DMS53 (cell line): ENCODE measurements at places on chromosomes 13 and 19.

- DNase-seq = no peak
Measured at GRCh38 chr19:16379521-16380313, 55.1 kb downstream of the KLF2 start.

- DNase-seq = no peak
Measured at GRCh38 chr19:31944326-31944725, 401.1 kb upstream of the ZNF507 start.

GRCh38 chr19:46066471-46066870 is 25.7 kb upstream of the IGFL4 start:
- DNase-seq = no peak

DNA sequence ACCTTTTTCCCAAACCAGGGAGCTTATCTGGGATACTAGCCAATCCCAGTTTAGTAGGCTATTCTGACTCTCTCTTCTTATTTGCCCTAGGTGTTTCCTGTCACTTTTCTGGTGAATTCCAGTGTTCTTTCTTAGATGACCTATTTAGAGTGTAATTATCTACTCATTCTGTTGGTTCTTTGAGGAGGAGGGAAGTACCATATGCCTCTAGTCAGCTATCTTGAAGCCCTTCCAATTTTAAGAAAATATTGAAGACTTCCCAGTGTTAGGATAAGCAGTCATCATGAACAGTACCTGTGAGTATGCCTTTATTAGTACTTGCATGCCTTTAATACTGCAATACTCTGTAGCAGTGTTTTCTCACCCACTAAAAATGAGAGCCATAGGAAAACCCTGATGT is 724.3 kb upstream of the SLITRK1 start:
- no peak for DNase-seq

- peak; percentile 51 for DNase-seq
Measured at GRCh38 chr19:33096005-33096404, 15.0 kb downstream of the GPATCH1 start.

DNA sequence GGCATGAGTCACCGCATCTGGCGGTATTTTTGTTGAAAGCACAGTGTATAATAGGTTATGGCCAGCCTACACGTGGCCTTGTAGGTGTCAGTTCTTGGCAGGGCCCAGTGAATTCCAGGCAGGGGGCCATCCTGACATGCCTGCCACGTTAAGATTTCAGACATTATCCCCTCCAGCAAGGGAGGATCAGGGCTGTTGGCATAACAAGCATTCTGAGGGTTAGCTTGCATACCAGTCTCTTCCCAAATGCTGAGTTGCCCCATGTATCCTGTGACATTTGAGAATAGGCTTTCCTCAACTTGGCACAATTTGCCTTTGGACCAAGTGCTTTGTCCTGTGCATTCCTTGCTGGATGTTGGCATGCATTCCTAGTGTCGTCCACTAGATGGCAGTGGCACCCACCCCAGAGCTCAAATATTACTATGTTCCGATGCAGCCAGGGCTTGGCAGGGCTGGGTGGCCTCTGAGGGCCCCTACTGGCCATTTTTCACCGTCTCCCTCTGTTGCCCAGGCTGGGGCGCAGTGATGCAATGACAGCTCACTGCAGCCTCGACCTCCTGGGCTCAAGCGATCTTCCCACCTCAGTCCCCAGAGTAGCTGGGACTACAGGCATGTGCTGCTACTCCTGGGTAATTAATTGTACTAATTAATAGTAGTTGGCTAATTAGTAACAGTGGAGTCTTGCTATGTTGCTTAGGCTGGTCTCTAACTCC is 31.2 kb downstream of the NLRP12 start:
- DNase-seq = peak; percentile 85

DNA sequence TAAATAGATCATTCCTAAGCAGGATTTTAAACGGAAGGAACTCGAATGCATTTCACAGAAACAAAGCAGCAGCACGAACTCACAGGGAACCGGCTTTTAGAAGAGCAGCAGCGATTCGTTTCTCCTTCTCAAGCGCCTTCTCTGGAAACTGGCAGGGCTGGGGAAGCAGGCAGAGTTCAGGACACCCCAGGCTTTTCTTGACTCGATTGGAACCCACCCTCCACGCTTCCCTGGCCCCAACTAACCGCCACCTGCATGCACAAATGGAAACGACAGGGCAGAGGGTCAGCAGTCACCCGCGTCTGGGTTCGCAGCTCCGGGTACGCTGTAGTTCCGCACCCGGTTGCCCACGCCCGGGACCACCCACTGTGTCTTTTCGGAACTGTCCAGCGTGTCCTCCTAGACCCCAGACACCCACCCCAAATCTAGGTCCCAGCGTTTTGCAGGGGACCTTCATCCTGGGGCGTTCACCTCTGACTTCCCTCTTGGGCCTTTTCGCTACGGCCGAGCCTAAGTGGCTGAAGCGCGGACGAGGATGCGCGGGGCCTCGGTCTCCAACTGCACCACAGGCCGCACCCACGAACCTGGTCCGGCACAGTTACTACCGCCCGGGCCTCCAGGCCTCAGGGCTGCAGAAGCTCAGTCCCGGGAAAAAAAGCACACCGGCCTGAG is 500 bp downstream of the ZFP30 start:
- DNase-seq = peak; percentile 90

- DNase-seq = no peak
Measured at GRCh38 chr13:31919971-31920726, 111.4 kb upstream of the FRY start.

DNA sequence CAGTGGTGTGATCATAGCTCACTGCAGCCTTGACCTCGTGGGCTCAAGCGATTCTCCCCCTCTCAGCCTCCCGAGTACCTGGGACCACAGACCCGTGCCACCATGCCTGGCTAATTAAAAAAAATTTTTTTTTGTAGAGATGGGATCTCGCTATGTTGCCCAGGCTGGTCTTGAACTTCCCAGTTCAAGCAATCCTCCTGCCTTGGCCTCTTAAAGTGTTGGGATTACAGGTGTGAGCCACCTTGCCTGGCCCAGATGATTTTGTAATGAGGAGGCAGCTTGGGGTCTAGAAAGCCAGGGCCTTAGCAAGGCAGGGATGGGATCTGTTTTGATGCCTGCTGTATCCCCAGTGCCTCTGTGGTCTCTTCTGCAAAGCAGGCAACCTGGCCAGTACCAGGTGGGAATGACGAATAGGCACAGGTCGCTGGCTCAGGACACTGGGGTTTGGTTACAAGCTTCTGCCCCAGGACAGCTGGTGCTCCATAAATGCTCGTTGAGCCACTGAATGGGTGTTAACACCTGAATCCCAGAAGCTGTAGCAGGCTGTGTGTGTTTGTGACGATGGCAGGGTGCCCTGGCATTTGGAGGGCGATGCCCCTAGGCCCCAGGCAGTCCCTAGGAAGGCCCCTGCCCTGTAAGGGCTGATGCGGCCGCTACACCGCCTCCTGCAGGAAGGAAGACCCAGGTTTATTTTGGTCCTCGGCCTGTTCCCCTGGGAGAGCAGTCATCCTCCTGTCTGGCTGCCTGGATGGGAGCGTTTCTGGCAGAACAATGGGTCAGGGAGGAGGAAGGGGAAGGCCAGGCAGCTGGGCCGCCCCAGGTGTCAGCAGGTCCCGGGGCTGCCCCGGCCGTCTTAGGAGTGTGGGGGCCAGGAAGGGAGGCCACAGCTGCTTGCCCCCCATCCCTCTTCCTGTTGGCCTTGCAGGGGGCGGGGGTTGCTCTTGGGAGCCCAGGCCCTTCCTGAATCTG is 8.6 kb downstream of the TNFAIP8L1 start:
- DNase-seq = no peak

- no peak for DNase-seq
Measured at GRCh38 chr19:47891923-47892666, 6.0 kb upstream of the SULT2A1 start.

GRCh38 chr13:109892101-109892500 is 105.7 kb upstream of the IRS2 start:
- DNase-seq = no peak

GRCh38 chr13:112838842-112839117 is 130.2 kb upstream of the MCF2L start:
- DNase-seq = no peak

DNA sequence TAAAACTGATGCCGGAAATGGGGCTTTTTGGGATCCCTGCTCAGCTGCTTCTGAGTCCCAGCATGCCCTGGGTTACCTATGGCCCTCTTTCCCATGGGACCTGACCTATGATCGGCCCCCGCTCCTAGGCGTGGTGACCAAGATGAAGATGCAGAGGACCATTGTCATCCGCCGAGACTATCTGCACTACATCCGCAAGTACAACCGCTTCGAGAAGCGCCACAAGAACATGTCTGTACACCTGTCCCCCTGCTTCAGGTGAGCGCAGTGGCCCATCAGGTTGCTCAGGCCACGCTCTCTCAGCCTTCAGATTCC is 1.5 kb downstream of the RPS11 start:
- no peak for DNase-seq

DNA sequence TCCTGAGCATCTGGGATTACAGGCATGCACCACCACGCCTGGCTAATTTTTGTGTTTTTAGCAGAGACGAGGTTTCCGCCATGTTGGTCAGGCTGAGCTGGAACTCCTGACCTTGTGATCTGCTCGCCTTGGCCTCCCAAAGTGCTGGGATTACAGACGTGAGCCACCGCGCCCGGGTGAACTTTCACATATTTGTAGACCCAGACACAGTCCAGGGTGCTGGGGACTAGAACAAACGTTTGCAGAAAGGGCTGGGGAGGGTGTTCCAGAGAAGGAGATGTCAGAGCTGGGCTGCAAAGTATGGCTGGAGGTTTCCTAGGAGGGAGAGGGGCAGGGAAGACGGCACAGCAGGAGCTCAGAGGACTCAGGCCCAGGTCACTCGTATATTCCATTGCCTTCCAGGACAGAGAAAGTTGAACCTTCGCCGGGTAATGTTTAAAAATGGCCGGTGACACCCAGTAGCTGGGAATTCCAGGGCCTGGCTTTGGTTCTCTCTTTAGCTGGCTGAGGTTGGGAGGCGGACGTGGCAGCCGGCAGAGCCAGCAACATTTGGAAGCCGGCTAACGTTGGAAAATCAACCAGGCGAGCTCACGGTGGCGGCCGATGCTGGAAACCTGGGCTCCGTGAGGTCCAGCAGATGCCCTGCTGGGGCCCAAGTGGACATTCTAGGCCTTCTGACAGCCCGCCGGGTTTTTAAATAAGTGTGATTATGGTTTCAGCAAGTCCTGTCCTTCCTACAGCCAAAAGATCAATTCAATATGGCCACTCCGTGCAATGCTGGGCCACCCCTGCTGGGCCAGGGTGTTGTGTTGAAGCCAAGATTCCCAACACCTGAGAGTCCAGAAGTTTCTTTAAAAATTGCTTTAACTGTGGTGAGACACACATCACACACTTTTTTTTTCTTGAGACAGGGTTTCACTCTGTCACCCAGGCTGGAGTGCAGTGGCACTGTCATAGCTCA is 41.5 kb downstream of the NFIC start:
- DNase-seq = no peak

DNA sequence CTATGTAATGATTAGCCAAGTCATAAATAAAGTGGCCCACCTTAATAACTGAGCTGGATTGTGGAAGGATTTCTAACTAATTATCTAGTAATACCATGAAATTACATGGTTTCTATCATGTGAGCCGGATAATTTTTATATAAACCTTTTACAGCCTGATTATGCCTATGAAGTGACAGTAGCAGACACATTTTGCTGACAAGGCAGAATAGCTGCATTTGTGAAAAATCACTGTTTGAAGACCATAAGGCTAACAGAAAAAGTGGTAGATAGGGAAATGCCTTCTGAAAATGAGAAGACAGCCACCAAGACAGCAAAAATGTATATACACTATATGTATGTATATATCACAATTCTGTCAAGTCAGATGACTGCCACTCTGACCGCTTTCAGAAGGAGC is 27.1 kb downstream of the SLITRK5 start:
- DNase-seq = no peak

GRCh38 chr13:99806671-99807070 is 164.9 kb downstream of the ZIC5 start:
- DNase-seq = no peak

GRCh38 chr13:105445796-105446195 is 1089.7 kb downstream of the EFNB2 start:
- DNase-seq = no peak

DNA sequence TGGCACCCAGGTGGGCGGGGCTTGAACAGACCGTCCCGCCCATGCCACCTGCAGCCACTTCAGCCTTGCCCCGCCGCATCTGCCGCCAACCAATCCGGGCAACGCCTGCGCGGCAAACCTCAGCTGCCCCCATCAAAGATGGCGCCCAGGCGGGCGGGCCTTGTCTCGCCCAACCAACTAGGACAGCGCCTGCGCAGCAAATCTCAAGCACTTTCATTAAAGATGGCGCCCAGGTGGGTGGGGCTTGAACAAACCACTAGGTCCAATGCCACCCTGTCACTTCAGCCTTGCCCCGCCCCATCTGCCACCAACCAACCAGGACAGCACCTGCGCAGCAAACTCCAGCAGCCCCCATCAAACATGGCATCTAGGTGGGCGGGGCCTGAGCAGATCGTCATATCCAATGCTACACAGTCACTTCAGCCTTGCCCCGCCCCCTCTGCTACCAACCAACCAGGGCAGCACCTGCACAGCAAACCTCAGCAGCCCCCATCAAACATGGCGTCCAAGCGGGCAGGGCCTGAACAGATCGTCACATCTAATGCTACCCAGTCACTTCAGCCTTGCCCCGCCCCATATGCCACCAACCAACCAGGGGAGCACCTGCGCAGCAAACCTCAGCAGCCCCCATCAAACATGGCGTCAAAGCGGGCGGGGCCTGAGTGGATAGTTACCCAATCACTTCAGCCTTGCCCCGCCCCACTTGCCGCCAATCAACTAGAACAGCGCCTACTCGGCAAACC is 1.4 kb downstream of the PEG3 start:
- DNase-seq = no peak

DNA sequence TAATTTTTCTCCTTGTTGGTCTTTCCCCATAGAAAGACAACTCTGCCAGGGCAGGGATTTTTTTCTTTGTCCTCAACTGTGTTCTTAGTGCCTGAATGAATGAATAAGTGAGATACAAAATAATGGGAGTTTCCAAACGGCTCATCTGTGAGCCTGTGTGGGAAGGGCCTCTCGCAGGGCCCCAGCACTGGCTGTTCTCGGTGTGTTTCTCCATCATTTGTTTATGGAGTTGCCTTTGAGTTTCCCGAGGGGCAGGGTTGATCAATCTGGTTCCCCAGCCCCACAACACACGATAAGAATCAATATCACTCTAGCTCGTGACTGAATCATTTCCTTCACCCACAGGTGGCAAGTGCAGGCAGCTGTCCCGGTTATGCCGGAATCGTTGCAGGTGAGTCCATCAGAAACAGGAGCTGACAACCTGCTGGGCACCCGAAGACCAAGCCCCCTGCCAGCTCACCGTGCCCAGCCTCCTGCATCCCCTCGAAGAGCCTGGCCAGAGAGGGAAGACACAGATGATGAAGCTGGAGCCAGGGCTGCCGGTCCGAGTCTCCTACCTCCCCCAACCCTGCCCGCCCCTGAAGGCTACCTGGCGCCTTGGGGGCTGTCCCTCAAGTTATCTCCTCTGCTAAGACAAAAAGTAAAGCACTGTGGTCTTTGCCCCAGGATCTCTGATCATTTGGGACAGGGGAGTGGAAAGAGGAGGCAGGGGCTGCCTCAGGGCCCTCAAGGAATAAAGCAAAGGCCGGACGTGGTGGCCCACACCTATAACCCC is 14.9 kb downstream of the FXYD5 start:
- no peak for DNase-seq
